Ovary (tissue), 10 donors: ENCODE measurements at places on chromosomes 16 and 17. TPM values are rescaled to one million over a fixed set of nuclear protein-coding genes. Genes with fewer than 3 reads are reported as not detected.

- DNase-seq, result no peak
These were observed 96.5 kb upstream of the CDH11 start for GRCh38 chr16:65218348-65218747.

- DNase-seq, result peak; percentile 38
These were observed 43.1 kb downstream of the ANKFY1 start for GRCh38 chr17:4220655-4221054.

DNA sequence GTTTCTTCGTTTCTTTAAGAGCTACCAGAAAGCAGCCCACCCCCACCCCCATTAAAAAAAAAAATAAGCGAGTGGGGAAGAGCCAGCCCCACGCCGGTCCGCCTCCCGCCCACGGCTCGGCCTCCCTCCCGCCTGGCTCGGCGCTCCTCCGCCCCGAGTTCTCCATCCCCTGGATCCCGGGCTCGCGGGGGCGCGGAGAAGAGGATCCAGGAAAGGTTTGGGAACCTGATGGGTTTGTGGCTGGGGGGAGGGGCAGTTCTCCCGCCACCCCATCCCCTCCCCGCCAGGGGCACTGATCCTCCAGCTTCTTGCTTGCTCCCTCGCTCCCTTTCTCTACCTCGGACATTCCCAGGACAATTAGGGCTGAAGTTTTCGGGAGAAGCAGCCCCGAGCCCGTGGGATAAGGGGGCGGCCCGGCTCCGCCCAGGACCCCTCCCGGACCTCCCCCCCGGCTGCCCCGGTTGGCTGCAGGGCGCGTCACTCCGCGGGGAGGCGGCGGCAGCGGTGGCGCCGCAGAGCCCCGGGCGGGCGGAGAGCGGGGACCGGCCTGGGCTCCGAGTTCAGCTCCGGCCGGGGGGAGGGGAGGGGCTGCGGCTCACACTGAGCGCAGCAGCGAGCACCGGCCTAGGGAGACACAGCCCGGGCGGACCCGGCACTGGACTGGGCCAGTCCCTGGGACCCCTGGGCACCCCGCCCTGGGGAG, 1.0 kb upstream of the SALL1 start:
- peak; percentile 82 for DNase-seq

GRCh38 chr17:17087424-17088015, 45.3 kb downstream of the MPRIP start:
- DNase-seq, result peak; percentile 21

DNA sequence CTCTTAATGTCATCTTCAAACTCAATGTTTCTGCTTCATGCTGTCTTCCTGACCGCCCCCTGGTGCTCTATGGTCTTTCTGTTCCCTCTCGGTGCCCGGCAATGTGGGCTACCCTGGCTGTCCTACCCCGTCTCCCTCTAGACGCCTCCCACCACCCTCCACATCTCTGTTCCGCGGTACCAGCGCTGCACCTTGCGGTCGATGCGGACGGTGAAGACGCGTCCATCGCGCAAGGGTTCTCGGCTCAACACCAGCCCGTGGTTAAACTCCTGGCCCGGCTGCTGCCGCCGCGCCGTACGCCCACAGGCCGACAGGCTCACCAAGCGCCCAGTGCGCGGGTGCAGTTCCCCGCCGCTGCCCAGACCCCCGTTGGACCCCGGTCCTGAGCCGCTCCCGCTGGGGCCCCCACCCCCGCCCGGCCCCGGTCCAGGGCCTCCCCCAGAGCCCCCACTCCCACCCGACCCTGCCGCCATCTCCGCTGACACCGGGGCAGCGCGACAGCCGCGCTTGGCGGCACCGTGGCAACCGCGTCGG, at the start of gene NEURL4:
Gene NEURL4 (minus strand): TSS at position 496 of the 534 bp plus-strand sequence. CDS start 23 bp downstream, at position 473.
- DNase-seq, result no peak

DNA sequence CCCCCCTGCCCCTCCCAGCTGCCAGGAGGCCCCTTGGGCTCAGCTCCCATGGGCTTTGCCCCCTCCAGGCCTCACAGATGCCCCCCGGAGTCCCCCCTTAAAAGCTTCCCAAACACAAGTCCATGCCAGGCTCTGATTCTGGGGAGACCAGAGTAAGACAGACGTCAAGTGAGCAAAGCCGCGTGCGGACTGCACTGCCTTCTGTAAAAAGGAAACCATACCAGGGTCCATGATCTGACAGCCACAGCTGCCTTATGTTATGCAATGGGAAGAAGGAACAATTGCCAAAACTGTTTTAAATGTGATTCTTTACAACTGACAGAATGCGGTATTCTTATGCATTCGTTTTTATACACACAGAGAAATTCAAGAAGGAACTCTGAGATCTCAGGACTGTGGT, 17.9 kb upstream of the HEXD start:
- DNase-seq, result no peak

GRCh38 chr16:66135838-66136237, 230.7 kb upstream of the CDH5 start:
- DNase-seq, result no peak

GRCh38 chr16:85612191-85612800, 826 bp upstream of the GSE1 start:
- peak; percentile 70 for DNase-seq

GRCh38 chr16:25051406-25052150, 36.4 kb upstream of the ARHGAP17 start:
- no peak for DNase-seq

GRCh38 chr17:27755706-27756466, 44.4 kb downstream of the NOS2 start:
- DNase-seq, result no peak

DNA sequence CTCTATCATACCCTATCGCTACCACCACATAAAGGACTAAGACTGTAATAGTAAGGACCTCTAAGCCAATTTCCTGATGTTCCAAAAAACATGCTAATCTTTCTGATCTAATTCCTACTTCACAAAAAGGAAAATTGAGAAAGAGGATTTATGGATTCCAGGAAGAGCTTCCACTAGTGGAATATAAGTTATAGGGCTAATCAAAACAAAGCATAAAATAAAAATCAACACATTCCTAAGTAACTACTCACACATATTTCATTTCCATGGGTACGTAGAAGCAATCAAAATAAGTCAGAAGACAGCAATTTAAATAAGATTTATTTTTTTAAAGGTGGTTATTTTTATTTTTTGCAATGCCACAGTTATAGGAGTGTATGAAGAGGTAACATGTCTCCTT, 12.4 kb downstream of the CCDC43 start:
- no peak for DNase-seq

DNA sequence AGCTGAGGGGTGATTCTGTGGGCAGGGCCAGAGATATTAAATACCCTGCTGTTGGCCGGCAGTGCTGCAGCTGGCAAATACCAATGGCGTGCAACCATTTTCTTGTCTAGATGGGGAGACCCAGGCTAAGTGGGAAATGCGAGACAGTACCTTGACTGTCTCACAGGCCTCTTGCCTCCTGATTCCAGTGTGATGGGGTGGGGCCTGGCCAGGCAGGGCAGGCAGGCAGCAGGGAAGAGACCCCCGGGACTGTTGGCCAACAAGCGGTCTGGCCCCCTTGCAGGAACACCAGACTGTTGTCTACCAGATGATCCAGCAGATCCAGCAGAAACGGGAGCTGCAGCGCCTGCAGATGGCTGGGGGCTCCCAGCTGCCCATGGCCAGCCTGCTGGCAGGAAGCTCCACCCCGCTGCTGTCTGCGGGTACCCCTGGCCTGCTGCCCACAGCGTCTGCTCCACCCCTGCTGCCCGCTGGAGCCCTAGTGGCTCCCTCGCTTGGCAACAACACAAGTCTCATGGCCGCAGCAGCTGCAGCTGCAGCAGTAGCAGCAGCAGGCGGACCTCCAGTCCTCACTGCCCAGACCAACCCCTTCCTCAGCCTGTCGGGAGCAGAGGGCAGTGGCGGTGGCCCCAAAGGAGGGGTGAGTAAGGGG, 5.7 kb upstream of the CISD3 start:
- DNase-seq, result no peak

GRCh38 chr17:68509141-68510057, 2.8 kb upstream of the PRKAR1A start:
- peak; percentile 59 for DNase-seq

DNA sequence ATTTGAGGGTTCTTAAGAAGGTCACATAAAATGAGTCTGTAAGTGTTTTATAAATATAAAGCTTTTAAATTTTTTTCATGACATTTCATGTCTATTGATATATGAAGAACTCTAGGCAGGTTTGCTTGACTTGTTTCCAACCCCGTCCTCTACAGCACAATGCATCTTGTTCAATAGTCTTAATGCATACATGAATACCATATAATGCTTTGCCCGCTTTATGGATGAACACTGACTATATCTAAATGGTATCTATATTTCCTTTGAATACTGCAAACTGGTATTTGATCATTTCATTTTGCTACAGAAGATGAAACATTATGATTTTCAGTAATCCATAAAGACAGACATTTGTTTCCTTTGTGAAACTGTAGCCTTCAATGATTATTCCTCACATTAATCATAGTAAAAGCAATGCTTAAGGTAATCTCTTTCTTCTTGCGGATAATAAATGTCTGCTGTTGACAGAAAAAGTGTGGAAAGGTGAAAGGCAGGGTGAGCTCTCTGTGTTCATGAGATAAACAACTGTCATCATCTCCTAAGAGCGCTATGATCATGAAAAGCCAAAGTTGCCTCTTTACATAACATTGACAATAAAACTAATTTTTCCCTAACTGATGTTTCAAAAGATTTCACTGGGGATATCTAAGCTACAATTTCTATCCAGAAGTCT, 645.1 kb downstream of the CDH8 start:
- DNase-seq, result no peak

GRCh38 chr17:8436169-8436843, 622 bp downstream of the NDEL1 start:
- DNase-seq, result peak; percentile 77

DNA sequence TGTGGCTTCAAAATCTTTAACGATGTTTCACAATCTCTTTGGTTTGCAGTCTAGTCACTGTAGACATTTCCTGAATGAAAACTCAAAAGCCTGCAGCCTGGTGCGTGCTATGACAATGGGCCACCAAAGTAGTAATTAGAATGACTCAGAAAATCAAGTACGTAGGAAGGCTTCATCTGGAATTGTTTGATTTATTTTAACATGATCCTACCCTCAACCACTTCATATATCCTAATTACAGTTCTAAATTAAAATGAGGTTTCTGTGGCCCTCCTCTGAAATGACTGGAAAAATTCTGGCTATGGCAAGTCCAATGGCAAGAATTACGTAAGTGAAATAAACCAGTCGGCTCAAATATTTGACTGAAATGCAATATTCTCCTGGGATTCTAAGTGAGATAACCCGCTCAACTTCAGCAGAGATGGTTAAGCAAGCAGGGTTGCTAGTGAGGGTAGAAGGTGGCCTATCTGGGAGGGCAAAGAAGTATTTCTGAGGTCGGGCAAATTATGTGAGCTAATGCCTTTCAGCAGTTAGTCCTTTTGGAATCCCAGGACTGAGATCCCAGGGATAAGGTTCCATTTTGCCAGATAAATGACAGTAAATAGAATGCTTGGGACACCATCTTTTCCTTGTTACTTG, 145.6 kb upstream of the MYOCD start:
- DNase-seq, result no peak

GRCh38 chr16:22315979-22316378, 18.8 kb downstream of the POLR3E start:
- no peak for DNase-seq

DNA sequence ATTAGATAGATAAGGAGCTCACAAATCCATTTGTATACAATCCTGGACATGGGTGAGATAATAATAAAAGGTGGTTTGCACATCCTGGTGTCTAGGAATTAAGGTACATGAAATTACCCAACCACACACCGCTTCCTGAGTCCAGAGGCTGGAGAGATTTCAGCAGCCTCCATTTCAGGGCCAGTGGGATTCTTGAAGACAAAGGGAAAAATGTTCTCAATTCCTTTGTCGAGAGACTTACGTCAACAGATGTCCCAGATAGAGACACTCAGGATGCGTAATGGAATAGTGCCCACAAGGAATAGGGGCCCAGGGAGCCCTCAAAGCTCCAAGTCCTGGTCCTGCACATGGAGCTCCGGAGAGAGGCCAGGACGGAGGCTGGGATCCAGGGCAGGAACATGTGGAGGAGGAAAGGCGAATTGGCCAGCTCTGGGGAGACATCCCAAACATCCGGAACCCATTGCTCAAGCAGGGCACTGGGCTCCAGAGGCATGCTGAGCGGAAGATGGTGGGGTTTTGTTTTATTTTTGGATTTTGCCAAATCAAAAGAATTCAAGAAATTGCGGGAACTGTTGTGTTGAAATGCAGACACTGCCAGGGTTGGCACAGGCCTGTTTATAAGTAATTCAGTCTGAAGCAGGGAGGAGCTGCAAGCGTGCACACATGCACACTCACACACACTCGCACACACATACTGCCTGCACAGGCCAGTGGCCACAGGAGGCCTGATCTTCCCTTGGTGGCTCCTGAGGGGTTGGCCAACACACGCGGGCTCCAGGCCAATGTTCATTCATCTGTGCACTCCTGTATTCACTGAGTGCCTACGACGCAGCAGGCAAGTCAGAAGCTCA, 97.2 kb downstream of the NOG start:
- DNase-seq, result no peak

DNA sequence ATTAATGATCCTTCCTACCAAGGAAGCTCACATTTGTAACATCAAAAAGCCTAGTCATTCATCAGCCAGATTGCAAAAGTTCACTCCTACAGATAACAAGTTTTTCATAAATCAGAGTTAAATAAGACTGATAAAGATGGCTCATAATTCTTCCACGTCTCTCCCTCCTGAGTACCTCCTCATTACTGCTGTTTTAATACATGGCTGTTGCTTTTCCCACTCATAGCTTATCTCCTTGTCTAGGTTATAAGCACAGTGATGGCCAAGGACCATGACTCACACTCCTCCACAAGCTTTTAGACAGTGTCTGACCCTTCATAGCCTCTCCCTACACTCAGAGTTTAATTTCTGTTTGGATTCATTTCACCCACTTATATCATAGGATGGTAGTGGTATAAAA, 100.9 kb upstream of the MON1B start:
- no peak for DNase-seq

DNA sequence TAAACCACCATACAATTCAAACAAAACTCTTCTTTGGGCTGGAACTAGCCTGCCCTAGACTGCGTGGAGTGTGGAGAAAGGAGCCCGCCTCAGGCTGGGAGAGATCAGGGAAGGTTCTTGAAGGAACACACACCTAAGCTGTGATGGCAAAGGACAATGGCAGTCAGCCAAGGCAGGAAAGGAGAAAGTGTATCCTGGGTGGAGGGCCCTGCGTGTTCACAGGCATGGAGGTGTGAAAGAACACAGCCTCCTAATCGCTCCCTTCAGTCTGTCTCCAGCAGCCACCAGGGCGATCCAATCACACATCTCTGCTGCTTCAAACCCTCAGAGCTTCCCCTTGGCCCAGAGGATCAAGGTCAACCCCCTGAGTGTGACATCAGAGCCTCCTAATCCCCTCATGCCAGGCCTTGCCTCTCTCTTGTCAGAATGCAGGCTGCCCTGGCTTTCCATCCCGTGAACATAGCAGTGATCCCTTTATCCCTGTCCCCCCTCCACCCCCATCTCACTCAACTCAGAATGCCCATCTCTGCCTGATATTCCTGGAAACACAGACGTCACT, 173.0 kb downstream of the KATNIP start:
- DNase-seq, result no peak

TMEM220 gene
- total RNA-seq, result 5.8 TPM

IL21R gene
- total RNA-seq, result 0.23 TPM

DHRS7C gene
- total RNA-seq, result not detected

SDR42E1 gene
- total RNA-seq, result 0.23 TPM

MT1G gene
- total RNA-seq, result 6.9 TPM

SLX1B gene
- total RNA-seq, result 8.8 TPM

BMERB1 gene
- 66.8 TPM for total RNA-seq

CX3CL1 gene
- 12.2 TPM for total RNA-seq

CACNA1H gene
- 208 TPM for total RNA-seq

SENP3 gene
- 38.2 TPM for total RNA-seq

RAB26 gene
- 0.80 TPM for total RNA-seq

RSKR gene
- total RNA-seq, result 11.6 TPM

CIAO2B gene
- total RNA-seq, result 77.8 TPM
